Stimulated activated CD4-positive, alpha-beta T cell treated with anti-CD3 and anti-CD28 coated beads, Interleukin-1b, Interleukin-23, amount 100 ng/mL, for 1 hour (primary cell): ENCODE measurements at places on chromosomes 4 and X.

DNA sequence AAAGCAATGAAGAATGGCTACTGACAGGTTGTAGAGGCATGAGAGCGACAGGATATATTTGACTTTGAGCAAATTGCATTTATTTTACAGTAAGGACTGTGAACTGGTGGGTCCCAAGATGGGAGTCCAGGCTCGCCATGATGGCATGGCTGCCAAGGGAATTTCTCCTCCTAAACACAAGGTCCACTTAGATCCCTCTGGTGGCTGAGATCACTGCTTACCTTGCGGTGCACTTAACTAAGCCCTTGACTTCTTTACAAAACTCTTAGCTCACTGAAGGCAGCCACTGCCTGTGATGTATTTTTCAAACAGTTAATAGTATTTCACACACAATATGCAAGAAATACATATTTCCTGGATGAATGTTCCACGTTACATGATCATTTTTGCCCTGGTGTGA is 50.3 kb upstream of the SORBS2 start:
- DNase-seq, result no peak

- DNase-seq, result no peak
Measured at GRCh38 chr4:121784401-121784800, 16.7 kb upstream of the EXOSC9 start.

DNA sequence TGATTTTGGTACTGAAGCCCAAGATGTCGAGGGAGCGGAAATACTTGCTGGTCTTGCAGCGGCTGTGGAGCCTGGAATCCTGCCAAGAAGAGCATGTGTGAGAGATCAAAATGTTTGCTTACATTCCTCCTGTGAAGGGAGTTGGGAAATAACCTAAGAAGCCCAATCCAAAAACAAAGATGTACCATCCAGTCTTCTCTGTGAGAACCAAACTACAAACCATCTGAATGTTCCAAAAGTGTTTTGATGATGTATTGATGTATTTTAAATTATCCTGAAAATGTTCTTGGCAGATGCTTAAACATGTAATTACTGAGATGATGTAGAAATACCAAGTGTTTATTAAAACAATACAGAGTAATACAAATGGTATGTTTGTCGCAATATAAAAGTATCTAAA is 10.1 kb upstream of the ADH1A start:
- no peak for DNase-seq

- no peak for DNase-seq
Measured at GRCh38 chr4:113645771-113646441, 115.6 kb downstream of the CAMK2D start.

- DNase-seq, result no peak
Measured at GRCh38 chr4:6097581-6097980, 79.3 kb upstream of the C4orf50 start.

DNA sequence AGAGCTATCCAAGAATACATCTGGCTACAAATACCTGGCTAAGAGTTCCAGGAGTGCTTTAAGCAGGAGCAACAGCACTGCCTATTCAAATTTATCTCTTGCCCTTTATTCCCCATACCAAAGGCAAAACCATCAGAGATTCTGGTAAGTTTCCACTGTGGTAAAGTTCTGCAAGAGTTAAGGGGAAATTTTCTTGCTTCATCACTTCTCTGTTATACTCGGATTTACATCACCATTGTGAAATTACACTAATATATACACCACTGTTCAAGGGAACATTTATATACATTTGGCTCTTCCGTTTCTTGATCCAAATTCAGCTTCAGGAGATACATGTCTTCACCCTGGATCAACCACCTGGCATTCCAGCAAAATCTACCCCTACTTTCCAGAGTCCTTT is 70.8 kb upstream of the PTPN13 start:
- no peak for DNase-seq

- no peak for DNase-seq
Measured at GRCh38 chrX:9923357-9923756, 43.8 kb upstream of the CLDN34 start.

DNA sequence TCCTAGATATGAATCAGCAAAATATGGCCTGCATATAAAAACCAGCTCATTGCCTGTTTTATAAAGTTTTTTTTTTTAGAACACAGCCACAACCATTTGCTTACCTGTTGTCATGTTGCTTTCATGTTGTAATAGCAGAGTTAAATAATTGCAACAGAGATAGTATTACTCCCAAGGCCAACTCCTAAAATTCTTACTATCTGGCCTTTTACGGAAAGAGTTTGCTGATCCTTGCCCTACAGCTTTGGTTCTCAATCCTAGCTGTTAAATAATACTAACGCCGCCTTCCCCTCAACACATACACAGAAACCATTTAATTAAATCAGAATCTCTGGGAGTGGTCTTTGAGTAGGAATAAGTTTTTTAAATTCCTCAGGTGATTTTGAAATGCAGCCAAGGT is 231.3 kb upstream of the TET2 start:
- no peak for DNase-seq

DNA sequence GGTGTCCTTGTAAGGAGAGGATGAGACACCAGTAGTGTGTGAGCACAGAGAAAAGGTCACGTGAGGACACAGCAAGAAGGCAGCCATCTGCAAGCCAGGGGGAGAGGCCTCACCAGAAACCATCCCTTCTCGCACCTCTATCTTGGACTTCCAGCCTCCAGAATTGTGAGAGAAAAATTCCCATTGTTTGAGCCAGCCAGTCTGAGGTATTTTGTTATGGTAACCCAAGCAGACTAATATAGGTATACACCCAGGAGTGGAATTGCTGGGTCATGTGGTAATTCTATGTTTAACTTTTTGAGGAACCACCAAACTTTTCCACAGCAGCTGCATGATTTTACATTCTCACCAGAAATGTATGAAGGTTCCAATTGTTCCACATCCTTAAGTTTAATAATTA is 25.6 kb downstream of the ZDHHC9 start:
- no peak for DNase-seq

DNA sequence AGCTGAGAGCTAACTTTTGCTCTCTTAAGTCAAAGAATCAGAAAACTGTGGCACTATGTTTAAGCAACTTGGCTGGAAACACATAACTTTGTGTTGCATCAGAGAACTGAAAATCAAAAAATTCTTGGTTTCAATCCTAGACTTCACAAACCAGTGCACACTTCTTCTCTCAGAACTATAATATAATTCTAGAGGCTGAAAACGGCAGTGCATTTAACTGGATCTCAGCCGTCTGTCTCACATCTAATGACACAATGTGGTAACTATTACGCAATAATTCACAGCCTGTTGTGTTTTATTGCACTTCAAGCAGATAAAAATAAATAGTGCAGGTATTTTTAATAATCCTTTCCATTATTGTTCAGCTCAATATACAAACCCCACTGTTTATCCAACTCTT is 260.6 kb upstream of the DIAPH2 start:
- no peak for DNase-seq

DNA sequence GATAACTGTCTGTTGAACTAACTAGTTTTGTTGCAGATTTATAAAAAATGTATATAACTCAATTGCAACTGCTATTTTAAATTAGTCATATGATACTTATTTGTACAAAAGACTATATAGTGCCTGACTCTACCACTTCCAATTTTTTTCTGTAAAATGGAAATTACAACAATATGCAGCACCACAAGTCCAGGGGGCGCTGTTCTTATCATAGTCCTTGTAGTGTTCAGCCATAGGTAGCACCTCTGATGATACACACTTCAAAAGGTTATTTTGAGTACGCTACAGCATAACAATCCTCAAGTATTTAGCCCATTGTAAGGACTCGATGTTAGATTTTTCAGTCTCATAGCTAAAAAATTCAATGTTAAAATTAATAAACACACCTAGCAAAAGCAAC is 174.9 kb downstream of the CORIN start:
- DNase-seq, result no peak

- no peak for DNase-seq
Measured at GRCh38 chrX:153381684-153382532, 19.2 kb downstream of the PNMA6E start.

- no peak for DNase-seq
Measured at GRCh38 chrX:155962906-155963305, 34.6 kb upstream of the IL9R start.

GRCh38 chrX:153184787-153185186 is 5.7 kb downstream of the MAGEA1 start:
- DNase-seq, result no peak

- DNase-seq, result no peak
Measured at GRCh38 chr4:86058621-86059020, 301.2 kb downstream of the MAPK10 start.

- DNase-seq, result no peak
Measured at GRCh38 chr4:69951602-69952001, 13.9 kb downstream of the CSN2 start.

DNA sequence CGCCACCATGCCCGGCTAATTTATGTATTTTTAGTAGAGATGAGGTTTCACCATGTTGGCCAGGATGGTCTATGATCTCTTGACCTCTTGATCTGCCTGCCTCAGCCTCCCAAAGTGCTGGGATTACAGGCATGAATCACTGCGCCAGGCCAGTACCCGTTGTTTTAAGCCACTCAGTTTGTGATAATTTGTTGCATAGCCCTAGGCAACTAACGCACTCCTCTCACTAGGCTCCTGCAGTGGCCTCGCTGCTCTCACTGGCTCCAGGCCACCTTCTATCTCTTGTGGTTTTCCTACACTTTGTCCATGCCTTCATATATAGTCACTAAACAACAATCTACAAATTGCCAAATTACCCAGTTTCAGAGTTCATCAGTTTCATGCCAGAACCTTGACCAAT is 58.1 kb downstream of the DCHS2 start:
- no peak for DNase-seq

DNA sequence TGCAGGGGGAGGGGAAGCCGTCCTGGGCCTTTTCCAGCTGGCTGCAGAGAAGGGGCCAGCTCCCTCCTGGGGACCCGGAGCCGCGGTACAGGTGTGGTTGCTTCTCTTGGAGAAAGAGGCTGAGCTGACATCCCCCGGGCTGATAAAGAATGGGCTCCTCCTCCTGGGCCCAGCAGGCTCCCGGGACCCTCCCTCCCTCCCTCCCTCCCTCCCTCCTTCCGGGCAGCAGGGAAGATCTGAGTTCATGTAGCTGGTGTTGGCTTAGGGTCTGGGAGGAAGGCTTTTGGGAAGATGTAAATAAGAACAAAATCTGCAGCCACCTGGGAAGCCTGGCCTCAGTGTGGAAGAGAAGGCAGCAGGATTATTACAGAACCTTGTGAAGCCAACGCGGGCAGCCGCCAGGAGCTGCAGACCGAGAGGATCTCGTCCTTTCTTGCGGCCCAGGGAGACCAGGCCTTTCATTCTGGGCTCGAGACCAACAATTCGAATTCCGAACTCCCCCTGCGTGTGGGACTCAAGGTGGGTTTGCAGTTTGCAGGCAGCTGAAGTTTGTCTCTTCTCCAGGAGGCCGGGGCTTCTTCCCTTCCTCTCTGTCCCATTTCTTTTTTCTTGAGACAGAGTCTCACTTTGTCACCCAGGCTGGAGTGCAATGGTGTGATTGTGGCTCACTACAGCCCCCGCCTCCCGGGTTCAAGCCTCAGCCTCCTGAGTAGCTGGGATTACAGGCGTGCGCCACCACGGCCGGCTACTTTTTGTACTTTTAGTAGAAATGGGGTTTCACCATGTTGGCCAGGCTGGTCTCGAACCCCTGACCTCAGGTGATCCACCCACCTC is at the start of gene PLCXD1:
TSS of gene PLCXD1 (plus strand) at position 216 of the 834 bp plus-strand sequence. CDS start 2,807 bp downstream, outside the sequence.
- DNase-seq, result no peak

DNA sequence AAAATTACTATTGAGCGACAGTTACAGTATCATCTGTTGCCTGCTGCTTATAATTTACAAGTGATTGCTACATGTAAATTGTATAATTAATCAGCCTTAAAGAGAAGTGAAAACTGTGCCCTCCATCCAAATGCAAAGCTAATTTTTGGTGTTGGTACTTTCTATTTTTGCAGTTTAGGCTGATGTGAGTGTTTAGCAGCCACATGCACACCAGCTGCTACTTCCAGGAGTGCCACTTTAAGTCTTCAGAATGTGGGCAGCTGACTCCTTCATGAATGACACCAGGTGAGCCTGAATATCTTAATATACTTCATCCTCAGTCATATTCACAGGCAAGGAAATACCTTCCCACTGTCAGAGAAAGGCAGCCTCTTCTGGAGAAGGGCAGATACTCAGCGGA is 149.8 kb upstream of the RASGEF1B start:
- no peak for DNase-seq

DNA sequence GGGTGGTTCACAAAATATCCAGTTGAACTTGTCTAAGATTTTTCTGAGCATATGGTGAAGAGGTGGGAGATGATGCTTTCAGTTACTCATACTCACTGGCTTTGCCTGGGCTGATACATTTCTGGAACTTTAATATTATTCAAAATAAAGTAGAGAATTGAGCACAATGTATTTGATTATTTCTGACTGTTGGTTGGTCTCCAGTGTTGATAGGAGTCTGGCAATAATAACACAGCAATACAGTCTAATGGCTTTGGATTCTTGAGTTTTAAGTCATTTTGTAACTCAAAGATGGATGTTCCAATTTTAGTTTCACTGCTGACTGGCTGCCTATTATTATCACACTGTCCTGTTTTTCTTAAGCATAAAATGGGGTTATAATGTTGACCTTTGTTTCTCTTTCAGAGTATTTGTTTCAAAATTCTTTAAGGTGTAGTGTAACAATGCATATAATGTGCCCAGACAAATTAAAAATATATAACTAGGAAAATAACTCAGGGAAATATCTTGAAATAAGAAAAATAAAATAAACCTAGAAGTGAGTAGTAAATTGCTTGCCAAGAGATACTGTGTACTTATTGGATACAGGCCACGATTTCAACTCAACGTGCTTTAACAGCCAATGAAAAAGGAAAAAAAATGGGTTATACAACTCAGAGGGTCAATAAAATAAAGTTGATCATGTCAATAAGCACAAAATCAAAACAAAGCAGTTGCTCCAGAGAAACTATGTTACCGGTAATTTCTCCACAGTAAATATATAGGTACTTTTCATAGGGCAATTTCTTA is 99.0 kb downstream of the ARSJ start:
- no peak for DNase-seq

DNA sequence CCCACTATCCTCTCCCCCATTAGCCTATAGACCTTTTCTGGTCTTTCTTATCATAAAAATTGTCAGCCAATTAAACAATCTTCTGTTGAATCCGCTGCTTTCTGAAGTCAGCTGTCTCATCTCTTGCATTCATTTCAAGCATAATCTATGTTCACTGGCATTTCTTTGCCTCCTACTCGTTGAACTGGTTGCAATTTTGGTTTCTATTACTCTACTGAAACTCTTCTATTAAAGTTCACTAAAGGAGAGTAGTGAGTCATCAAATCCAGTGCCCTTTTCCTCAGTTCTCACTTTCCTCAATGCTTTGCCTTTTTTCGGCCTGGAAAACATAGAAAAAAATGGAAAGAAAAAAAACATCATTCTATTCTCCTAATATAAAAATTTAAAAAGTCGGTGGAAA is 23.9 kb upstream of the CXCL13 start:
- no peak for DNase-seq

GRCh38 chr4:48012824-48013223 is 3.7 kb downstream of the CNGA1 start:
- no peak for DNase-seq

- no peak for DNase-seq
Measured at GRCh38 chrX:13815664-13816063, 1.2 kb downstream of the GPM6B start.

- no peak for DNase-seq
Measured at GRCh38 chr4:182575225-182575624, 332.0 kb downstream of the TENM3 start.
